ENCODE measurements at places on chromosomes 13 and 19. TPM values are rescaled to one million over a fixed set of nuclear protein-coding genes. Genes with fewer than 3 reads are reported as not detected.

GEMIN7 gene
- total RNA-seq = 26.3 TPM

CCL25 gene
- not detected for total RNA-seq

IRS2 gene
- 25.4 TPM for total RNA-seq

KCNN1 gene
- not detected for total RNA-seq

FUT2 gene
- not detected for total RNA-seq

ZNF223 gene
- 0.56 TPM for total RNA-seq

ZNF470 gene
- 0.32 TPM for total RNA-seq

ANGPTL8 gene
- total RNA-seq = not detected

KLK14 gene
- not detected for total RNA-seq

ACTMAP gene
- 7.7 TPM for total RNA-seq

IGFL4 gene
- not detected for total RNA-seq

NKPD1 gene
- total RNA-seq = not detected

CYP2S1 gene
- total RNA-seq = 0.31 TPM

ZNF85 gene
- total RNA-seq = 1.8 TPM

ZNF549 gene
- total RNA-seq = 1.7 TPM

IL12RB1 gene
- total RNA-seq = 0.20 TPM

BCAM gene
- 10.2 TPM for total RNA-seq

CEACAM8 gene
- total RNA-seq = not detected

LGALS14 gene
- not detected for total RNA-seq

KLK4 gene
- not detected for total RNA-seq

PLPP2 gene
- total RNA-seq = 0.64 TPM

Data from gastrocnemius medialis (tissue), 4 donors.